ENCODE measurements at places on chromosomes 6 and 20.

GRCh38 chr6:119278625-119279024, 70.9 kb downstream of the MAN1A1 start:
- no peak for DNase-seq

- no peak for DNase-seq
Measured at GRCh38 chr6:105611606-105612005, 208.7 kb upstream of the PREP start.

DNA sequence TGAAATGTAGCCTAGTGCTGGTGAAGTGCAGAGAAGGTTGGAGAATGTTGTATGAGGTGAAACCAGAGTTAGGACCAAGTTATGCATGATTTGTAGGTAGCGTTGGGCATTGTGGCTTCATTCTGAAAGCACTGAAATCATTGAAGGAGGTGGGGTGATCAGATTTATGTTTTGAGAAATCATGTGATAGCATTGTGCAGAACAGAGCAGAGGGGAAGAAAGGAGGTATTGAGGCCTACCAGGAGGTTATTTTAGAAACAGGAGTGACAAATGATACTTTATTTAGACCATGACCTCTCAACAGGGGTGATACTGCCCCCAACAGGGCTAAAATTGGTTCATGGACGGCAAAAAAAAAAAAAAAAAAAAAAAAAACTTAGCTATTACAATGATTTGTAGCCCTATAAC, 15.6 kb upstream of the HMGN3 start:
- DNase-seq, result no peak

- no peak for DNase-seq
Measured at GRCh38 chr20:17406051-17406590, 125.1 kb downstream of the BFSP1 start.

GRCh38 chr20:62117658-62118057, 4.6 kb upstream of the LSM14B start:
- DNase-seq, result peak; percentile 86

DNA sequence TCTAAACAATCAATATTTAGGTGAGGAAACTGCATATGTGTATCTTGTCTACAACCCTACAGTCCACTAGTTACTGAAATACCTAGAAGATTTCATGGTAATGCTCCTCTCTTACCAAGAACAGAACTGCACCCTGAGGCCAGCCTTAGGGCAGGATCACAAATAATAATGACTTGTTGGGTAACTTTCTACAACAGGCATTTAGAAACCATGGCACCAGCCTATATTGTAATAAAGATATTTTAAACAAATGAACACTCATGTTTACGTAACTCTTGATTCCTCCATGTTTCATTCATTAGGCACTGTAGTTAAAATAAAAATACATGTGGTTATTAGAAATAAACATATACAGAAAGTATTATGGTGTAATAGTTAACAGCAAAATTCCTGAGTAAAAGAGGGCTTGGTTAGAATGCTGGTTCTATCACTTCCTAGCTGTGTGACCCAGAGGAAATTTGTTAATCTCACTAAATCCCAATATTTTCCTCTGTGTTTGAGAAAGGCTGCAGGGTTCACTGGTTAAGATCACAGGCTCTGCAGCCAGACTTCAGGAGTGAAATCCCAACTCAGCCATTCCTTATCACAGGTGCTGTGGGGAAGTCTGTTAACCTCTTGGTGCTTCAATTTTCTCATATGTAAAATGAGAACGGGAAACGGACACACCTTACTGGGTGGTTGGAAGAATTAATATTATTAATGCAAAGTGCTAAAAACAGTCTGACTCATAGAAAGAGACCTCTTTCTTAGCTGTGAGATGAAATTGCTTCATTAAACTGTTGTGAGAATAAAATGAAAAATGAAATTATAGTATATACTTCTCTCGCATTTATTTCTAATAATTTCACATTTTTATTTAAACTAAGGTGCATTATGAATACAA, 8.5 kb downstream of the HMGN3 start:
- DNase-seq, result no peak

- no peak for DNase-seq
Measured at GRCh38 chr20:63449796-63450730, 22.4 kb downstream of the KCNQ2 start.

GRCh38 chr6:117228202-117228601, 37.2 kb upstream of the VGLL2 start:
- no peak for DNase-seq

GRCh38 chr20:4160761-4161305, 145.5 kb upstream of the RNF24 start:
- no peak for DNase-seq

DNA sequence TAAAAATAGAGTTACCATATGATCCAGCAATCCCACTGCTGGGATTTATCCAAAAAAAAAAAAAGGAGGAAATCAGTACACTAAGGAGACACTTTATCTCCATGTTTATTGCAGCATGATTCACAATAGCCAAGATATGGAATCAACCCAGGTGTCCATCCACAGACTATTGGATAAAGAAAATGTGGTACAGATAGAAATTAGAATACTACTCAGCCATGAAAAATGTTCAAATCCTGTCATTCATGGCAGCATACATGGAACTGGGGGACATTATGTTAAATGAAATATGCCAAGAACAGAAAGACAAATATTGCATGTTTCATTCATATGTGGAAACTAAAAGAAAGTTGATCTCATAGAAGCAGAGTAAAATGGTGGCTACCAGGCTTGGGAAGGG, 75.3 kb downstream of the ERMARD start:
- no peak for DNase-seq

All from CD4-positive, alpha-beta T cell treated with Interleukin-15 for 1 hour (primary cell).